ENCODE measurements at places on chromosomes 12 and 14.

- no peak for DNase-seq
Measured at GRCh38 chr12:3200814-3201233, 123.6 kb downstream of the TSPAN9 start.

DNA sequence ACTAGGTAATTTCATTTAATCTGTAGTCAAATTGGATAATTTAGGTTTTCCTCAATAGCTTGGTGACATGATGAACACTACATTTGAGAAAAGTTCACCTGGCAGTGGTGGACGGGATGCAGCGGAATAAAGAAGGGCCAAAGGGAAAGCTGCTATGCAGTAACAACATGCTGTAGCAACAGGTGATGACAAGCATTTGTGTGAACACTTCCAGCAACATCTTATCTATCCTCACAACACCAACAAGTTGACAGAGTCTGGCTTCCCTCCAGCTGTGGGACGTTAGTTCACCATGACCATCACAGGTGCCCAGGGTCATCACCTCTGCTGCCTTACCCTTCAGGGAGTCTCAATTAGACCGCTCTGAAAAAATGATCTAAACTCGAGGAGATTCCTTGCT is 8.3 kb downstream of the DBX2 start:
- no peak for DNase-seq

GRCh38 chr12:29617407-29617803 is 119.9 kb upstream of the OVCH1 start:
- no peak for DNase-seq

DNA sequence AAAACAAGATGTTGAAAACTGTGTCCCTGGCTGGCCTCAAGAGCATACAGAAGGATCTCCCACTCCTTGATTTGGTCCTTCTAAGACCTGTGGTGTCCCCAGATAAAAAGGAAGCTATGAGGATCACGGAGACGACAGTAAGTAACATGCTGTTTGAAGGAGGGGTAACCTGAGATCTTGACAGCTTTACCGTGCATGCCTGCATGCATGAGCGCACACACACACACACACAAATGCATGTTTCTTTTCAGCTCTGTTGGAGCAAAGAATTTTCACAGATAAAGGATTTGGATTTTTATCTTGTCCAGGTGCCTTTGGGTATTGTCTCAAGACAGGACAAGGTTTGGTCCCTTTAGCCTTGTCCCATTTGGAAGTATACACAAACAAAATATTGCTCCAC is 411.6 kb upstream of the CCDC196 start:
- DNase-seq = no peak

GRCh38 chr12:110079477-110080400 is 31.4 kb upstream of the C12orf76 start:
- no peak for DNase-seq

DNA sequence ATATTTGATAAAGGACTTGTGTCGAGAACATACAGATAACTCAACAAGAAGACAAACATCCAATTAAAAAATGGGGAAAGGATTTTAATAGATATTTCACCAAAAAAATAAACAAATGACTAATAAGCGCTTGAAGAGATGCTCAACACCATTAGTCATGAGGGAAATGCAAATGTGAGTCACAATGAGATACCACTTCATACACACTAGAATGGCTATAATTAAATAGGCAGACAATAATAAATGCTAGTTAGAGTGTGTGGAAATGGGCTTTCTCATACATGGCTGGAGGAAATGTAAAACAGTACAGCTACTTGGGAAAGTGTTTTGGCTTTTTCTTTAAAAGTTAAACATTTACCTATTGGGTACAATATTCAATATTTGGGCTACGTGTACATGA is 34.8 kb downstream of the DLK1 start:
- DNase-seq = peak; percentile 82

DNA sequence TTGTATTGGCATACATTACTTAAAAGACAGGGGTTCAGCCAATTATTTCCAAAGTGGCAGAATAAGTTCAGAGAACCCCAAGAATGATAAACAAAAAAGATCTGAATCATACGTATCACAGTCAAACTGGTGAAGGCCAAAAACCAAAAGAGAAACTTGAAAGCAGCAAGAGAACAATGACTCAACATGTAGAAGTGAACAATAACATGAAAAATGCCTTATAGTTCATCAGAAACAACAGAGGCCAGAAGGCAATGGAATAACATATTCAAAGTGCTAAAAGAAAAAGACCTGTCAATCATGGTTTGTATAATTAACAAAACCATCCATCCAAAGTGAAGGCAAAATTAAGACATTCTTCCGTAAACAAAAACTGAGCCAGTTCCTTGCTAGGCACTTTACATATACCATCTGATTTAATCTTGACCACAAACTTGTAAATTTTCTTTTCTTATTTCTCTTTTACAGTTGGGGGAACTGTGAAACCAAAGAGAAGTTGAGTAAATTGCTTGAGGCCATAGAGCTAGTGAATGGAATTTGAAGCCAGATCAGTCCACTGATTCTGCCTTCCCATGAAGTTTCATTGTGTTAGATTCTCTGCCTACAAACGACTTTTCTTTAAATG is 232.1 kb upstream of the SEL1L start:
- DNase-seq = no peak

- DNase-seq = peak; percentile 85
Measured at GRCh38 chr14:61562321-61563161, 132.8 kb upstream of the HIF1A start.

Measured in RKO (cell line).